ENCODE measurements at places on chromosomes 7 and 10. TPM values are rescaled to one million over a fixed set of nuclear protein-coding genes. Genes with fewer than 3 reads are reported as not detected.

DNA sequence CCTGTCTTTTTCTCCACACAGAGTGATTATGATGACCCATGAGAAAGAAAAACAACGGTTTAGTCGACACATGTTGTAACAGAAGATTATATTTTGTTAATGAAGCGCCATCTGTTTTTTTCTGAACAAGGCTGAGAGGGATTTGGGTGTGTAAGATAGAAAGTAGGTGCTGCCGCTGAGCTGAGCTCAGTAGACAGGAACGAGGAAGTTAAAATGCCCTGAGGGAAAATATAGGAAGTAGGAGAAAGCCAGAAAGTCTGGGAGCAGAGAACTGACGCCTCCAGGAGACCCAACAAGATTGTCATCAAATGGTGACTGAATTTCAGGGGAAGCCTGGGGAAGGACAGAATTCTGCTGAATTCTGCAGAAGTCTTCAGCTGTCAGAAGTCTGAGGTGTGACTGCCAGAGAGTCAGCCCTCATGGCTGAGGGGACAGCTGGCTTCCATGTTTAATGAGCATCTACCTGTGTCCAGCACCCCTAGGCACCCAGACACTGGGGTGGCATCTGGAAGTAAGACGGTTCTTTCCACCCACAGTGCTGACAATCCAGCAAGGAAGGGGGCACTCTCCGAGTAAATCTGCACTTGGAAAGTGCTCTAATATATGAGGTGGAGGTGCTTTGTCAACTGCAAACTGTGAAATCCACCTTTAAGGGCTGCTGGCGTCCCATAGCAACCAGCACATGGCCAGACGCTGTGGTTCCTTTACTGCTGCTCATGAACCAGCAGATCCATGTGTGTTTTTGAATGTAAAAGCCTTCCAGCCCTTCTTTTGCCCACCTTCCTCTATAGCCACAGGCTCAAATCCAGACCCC is 12.5 kb upstream of the TSPAN15 start:
- H3K4me1 ChIP-seq = peaks cover 35% of the 10 kb centered on the region
- DNase-seq = no peak
- H3K4me3 ChIP-seq = no peak overlapping the region
- no peaks in the 10 kb centered on the region for H3K36me3 ChIP-seq
- H3K27ac ChIP-seq = peak overlapping the region; percentile 91

DNA sequence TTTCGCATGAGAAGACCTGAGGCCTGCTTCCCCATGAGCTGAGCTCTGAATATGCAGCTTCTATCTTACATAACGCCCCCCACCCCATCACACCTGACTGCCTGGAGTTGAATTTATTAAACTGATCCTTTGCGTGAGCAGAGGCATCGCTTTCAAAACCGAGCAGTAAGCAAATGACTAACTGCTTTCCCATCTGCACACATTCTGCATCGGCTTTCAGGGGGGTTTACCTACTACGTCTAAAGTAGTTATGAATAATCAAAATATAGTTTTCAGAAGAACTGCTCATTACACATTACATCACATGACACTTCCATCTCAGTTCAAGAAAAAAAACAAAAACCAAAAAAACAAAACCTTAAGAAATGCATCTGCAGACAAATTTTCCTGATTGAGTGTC is 54.7 kb upstream of the EGR2 start:
- H3K27ac ChIP-seq = no peak overlapping the region
- H3K27me3 ChIP-seq = no peaks in the 10 kb centered on the region
- H3K4me1 ChIP-seq = peaks cover 4% of the 10 kb centered on the region
- no peak overlapping the region for H3K4me3 ChIP-seq

DNA sequence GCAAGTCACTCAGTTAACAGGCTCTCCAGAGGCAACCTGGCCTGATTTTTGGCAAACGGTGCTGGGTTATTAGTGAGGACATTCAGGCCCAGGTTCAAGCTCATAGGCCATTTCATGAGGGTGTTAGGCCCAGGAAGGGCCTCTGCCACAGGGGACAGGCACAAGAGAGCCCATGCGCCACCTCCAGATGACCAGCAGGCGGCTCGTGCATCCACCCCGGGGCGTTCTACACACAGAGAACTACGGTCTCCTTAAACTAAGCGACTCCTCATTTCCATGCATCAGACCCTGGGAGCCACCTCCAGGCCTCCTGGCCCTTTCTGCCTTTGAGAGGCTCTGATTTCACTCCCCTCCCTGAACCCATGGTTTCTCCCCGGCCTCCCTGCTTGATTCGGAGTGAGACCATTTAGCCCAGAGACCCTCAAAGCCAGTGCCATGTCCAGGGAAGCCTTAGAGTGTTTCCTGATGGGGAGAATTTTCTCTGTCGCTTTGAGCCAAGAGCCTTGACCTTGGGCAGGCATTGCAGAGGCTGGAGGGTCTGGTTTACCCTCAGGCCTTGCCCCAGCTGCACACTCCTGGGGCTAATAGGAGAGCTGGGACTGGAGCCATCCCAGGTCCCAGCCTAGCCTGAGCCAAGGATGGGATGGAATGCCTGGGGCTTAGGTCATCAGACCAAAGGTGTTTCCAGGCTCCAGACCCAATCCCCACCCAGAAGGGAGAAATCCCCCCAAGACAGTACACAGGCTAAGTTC is 188.0 kb downstream of the GRID1 start:
- no peak overlapping the region for H3K4me3 ChIP-seq
- no peak for DNase-seq
- no peaks in the 10 kb centered on the region for H3K27me3 ChIP-seq
- no peaks in the 10 kb centered on the region for H3K36me3 ChIP-seq

DNA sequence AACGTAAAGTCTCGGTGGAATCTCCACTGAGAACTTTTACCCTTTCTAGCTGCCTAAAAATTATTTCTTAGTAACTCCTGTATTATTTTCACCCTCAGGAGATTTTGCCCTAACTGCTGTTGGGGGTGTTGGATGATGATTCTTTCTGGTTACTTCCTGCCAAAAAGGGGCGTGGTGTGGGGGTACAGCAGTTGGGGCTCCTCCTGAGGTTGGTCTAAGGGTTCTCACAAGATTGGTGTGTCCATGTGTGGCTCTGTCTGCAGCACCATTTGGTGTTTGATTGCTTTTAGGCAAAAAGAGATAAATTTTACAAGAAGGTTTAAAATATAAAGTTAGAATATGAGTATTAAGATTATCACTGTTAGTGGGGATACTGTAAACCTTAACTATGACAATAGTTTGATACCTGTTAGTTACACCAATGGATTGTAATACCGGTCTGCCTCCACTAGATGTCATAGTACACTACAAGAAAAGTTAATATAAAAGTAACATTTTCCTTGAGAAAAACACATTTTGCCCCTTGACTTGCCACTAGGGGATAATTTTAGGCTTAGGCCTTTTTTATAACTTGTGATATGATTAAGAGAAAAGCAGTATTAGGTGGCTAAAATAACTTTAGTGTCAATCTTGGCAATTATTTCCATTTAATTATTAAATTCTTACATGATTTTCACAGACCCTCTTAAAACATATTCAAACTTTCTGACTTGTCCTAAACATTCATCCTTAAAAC is 928.7 kb downstream of the IPMK start:
- peak; percentile 1 for DNase-seq
- no peak overlapping the region for H3K4me3 ChIP-seq

MUC3A gene
- polyA plus RNA-seq = 1.2 TPM

DNA sequence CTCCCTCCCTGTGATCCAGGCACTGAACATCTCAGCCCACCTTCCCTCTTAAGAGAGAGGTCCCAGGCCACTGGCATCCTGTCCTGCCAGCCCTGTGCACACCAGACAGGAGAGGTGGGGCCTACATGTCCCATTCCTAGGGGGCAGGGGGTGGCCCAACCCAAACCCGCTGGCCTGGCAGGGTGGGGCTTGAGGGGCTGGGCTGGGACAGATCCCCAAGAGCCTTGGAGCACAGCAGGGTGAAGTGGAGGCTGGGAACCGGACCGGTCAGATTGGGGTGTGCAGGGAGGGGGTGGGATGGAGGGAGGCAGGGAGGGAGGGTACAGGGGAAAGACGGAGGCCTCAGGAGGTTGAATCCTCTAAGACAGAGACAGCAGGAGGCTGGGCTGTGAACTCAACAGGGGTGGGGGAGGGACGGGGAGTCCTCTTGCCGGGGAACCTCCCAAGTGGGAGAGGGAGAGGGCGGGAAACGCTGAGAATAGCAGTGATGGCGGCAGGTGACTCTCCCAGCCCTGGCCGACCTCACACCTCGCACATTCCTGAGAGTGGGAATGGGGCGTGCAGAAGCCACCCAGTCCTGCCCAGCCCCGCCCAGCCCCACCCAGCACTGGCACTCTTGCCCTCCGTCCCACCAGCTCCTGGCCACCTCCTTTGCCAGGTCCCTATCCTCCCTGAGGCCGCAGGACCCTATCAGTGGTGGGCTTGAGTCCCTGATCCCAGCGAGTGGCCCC is 6.7 kb downstream of the TSC22D4 start:
- peak overlapping the region; percentile 31 for H3K27ac ChIP-seq
- peaks cover 28% of the 10 kb centered on the region for H3K4me1 ChIP-seq
- peak overlapping the region; percentile 49 for H3K4me3 ChIP-seq
- no peak for DNase-seq
- H3K36me3 ChIP-seq = peaks cover 17% of the 10 kb centered on the region

DNA sequence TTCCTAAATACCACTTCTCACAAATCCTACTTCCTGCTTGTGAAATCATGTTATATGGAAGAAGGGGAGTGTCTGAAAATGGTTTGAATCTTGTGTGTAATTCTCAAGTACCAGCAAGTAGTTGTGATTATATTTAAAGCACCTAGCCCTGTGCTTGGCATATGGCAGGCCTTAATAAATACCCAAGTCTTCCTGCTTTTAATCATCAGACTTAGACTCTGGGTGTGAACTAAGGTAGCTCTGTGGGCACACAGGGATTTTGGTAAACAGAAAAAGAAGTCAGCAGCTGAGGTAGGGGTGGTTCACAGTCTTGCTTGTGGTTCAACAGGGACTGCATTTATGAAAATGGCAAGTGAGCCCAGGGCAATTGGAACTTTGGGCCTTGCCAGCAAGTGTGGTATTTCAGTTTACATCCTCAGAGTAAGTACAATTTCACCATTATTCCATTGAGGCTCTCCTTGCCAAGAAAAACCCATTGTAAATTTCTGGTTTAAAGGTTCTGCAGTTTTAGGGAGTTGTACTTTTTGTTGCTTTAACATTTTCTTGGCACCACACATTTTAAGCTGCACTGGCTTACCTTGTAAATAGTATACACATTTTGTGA is 215.5 kb downstream of the AUTS2 start:
- H3K27me3 ChIP-seq = no peaks in the 10 kb centered on the region
- no peaks in the 10 kb centered on the region for H3K36me3 ChIP-seq
- H3K4me1 ChIP-seq = no peaks in the 10 kb centered on the region
- H3K27ac ChIP-seq = no peak overlapping the region
- no peak for DNase-seq

- H3K27me3 ChIP-seq = no peaks in the 10 kb centered on the region
- H3K4me3 ChIP-seq = no peak overlapping the region
- H3K4me1 ChIP-seq = no peaks in the 10 kb centered on the region
- no peak overlapping the region for H3K27ac ChIP-seq
Observed at GRCh38 chr10:131933696-131934086, 32.9 kb downstream of the PPP2R2D start.

All from keratinocyte (primary cell).